ENCODE measurements at places on chromosomes 13 and 19.

DNA sequence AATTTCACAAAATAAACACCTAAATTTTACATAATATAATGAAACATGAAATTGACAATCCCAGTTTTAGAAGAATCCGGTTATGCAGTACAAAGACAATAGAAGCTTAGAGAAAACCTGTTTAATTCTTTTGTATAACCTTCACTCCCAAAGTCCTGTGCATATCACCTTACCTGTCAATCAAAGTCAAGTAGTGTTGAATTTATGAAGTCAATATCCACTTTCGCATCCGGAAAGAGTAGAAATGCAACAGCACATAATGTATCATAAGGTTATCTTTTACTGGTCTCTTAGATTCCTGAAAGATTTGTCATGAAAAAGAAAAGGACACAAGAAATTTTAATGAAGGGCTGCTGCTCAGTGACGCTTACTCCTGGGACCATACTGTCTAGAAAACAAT lies 1112.6 kb downstream of the PCDH9 start:
- DNase-seq, result no peak

- DNase-seq, result no peak
These were observed 32.5 kb upstream of the NDFIP2 start for GRCh38 chr13:79448413-79448812.

- DNase-seq, result no peak
These were observed 1141.0 kb upstream of the PRR20A start for GRCh38 chr13:55999709-56000108.

DNA sequence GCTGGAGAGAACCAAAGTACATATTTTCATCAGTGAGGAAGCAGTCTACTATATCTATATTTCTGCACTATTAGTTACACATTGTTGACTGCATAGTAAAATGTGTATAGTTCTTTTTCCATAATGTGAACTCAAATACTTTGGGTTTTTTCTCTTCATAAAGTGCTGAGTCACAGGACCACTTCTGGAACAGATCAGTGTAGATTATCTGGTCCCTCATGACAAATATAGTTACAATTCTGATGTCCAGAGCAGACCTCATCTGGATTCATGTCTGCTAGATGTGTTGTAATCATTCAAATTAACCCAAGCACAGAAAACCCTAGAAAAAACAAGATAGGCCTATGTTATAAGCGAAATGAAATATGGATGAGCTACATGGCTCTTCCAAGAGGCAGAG lies 171.4 kb downstream of the SUCLA2 start:
- DNase-seq, result no peak

DNA sequence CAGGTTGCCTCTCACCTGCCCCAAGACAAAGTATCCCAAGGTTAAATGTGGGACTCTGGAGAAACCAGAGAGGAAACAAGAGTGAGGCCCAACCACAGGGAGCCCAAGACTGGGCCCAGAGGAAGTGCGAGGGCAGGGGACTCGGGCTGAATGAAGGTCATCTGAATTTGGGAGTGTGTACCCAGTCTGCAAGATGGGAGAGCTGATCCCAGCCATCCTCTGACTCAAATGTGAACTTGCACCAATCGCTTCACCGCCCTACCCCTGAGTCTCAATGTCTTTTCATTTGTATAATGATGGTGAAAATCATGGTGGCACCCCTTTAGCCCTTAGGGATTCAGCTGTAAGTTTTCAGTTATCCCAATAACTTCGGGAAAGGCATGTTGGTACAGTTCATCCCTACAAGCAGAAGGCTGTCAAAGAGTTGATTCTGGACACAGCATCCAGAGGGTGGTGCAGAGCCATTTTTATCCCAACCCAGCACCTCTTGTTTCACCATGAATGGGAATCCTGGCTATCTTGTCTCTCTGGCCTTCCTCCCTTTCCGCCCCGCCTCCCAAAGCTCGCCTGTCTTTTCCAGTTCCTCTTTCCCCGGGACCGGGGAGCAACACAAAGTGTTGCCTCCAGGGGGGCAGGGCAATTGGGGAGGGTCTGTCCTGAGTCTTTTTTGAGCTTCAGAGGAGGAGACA lies 123.4 kb downstream of the NUFIP1 start:
- no peak for DNase-seq

- no peak for DNase-seq
These were observed 4.2 kb upstream of the ADPRHL1 start for GRCh38 chr13:113457510-113457909.

GRCh38 chr13:29935309-29935981 lies 85.0 kb upstream of the UBL3 start:
- DNase-seq, result no peak

DNA sequence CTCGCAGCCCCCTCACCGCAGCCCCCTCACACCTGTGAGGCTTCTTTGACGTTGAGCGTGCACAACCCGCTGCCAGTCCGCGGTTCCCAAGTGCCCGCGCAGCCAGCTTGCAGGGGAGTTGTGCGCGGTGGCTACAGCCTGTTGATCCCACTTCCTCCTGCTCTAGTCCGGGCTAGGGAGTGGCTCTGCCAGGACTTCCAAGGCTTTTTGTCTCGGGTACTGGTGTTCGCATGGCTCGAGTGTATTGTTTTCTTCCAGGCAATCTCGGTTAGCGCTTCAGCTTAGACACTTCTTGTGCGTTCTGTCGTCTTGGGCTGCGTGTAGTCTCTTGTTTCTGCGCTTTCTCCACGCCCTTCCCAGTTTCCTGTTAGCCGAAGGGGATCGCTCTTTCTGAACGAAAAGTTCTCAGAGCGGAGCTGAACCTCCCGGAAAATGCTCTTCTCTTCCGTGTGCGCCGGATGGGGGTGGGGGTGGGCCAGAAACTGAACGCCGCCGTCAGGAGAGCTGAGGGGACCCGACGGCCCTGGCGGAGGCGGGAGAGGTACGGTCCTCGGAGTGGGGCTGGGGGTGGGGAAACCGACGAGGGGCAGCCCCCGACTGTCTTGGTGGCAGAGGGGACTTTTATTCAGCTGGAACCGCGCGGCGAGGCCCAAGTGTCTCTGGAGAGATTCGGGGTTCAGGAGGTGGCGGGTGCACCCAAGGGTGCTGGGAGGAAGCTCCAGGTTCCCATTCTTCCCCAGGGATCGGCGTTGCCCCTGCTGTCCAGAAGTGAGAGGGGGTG lies 697 bp upstream of the DGKH start:
- peak; percentile 37 for DNase-seq

GRCh38 chr19:39969681-39970424 lies 1.1 kb upstream of the PSMC4 start:
- DNase-seq, result peak; percentile 54

DNA sequence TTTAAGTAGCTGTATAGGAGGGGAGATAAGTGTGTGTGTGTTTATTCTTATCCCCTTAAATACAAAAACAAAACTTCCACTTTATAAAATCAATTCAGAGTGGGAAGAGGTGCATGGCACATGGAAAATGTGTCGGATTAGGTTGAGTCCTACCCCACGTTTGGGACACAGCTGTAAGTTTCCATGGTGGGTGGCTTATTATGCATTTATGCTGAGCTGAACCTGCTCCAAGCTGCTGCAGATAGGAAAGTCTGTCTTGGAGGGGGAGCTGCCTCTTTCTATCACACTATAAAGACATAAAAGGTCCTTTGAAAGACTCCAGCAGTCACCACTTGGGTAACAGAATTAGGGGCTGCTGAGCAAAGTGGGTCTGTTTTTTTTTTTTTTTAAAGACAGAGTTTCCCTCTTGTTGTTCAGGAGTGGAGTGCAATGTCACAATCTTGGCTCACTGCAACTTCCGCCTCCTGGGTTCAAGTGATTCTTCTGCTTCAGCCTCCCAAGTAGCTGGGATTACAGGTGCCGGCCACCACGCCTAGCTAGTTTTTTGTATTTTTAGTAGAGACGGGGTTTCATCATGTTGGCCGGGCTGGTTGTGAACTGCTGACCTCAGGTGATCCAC lies 15.2 kb downstream of the ACTN4 start:
- no peak for DNase-seq

DNA sequence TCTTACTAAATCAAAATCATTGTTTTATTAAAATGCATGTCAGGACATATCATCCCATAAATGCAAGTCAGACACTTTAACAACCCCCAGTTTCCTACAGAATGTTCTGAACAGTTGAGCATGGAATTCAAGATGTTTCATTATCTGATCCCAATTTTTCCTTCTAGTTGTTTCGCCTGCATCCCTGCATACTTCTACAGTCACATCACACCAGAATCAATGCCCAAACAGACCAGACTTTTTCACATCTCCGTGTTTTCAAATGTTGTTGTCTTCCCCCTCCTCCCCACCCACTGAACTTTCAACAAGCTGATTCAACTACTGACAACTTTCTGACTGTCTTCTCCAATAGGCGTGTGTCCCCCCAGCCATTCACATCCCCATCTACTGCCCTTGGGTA lies 48.6 kb downstream of the LHFPL6 start:
- no peak for DNase-seq

- no peak for DNase-seq
These were observed 516.5 kb downstream of the SUCLA2 start for GRCh38 chr13:47484548-47484947.

DNA sequence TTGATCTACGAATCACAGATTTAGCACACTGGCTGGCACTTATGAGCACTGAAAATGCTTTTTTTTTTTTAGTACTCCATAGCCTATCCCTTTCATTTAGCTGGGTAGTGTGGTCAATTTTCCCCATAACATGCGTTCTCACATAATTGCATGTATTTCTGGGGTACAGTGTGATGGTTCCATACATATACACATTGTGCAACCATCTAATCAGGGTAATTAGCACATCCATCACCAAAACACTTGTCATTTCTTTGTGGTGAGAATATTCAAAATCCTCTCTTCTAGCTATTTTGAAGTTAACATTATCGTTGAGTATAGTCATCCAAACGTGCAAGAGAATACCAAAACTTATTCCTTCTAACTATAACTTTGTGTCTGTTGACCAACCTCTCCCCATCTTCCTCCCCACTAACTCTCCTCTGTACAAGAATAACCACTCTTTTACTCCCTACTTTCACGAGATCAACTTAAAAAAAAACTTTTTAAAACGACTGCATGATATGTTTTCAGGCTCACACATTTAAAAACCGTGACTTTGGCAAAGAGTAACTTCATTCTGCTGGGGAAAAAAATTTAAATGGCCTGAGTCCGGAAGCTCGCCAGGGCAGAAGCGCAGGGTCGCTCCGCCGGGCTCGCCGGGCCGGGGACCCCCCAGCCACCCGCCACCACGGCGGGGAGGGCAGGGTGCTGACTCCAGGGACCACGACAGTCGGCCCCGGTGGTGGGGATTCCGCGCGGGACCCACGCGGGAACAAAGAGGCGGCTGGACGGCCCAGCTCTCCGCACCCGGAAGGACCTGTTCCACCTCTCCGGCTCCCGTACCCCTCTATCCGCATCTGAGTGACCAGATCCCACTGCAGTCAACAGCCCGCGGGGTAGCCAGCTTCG lies 868 bp upstream of the UBAC2 start:
- peak; percentile 67 for DNase-seq

DNA sequence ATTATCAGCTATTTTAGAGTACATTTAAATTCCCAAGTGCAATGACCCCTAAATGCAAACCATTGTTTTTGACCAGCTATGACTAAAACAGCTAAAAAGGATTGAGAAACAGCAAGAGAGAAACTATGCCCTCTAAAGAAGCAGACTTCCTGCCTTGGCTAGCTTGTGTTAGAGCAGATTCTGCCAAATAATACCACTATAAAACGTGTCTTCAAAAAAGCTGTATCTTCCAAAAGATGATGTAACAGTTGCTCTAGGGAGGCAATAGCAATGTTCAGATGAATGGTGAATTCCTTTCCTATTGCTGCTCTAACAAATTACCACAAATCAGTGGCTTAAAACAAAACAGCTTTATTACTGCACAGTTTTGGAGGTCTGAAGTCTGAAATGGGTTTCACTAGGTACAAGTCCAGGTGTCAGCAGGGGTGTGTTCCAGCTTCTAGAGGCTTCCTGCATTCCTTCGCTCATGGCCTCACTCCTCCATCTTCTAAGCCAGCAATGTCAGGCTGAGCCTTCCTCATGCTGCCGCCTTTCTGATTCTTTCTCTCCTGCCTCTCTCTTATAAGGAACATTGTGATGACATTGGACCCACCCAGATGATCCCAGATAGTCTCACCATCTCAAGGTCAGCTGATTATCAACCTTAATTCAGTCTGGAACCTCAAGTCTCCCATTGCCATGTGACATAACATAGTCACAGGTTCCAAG lies 84.5 kb downstream of the LRRC63 start:
- no peak for DNase-seq

DNA sequence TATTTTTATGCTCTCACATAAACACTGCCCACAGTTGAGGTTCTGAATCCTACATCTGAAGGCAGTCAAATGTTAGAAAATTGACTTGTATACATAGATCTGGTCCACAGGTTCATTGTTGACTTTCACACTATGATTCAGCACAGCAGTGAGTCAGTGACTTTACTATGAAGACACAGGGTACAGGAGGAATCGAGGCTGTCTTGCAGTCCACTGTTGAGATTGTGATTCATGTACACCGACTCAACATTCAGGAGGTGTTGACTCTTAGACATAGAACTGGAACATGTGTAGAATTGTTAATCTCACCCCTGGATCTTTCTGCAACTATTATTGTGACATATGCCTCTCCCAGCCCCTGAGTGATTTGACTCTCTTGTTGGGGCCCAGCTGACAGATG lies 74.3 kb upstream of the ZNF43 start:
- no peak for DNase-seq

DNA sequence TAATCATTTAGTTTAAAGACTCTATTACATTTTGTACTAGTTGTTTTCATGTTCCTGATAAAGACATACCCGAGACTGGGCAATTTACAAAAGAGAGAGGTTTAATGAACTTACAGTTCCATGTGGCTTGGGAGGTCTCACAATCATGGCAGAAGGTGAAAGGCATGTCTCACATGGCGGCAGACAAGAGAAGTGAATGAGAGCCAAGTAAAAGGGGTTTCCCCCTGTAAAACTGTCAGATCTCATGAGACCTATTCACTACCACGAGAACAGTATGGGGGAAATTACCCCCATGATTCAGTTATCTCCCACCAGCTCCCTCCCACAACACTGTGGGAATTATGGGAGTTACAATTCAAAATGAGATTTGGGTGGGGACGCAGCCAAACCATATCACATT lies 129.2 kb downstream of the PAN3 start:
- DNase-seq, result no peak

DNA sequence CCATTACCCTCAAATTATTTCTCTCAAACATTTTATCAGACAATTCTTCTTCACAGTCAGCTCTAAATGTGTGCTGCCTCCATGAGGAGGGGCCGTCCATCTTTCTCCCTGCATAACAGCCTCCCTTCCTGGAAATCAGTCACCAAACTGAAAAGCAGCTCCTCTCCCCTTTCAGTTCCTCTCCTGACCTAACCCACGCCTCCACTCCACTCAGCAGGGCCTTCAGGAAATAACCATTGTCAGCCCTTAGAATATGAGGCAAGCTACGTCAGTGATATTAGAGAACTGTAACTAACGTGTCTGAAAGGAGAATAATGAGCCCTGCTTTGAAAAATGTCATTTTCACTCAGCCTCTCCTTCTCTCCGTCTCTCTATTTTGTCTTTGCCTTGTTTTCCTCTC lies 116.2 kb downstream of the OLFM4 start:
- no peak for DNase-seq

Measured in K562 (cell line).